ENCODE measurements at places on chromosomes 13 and 19.

DNA sequence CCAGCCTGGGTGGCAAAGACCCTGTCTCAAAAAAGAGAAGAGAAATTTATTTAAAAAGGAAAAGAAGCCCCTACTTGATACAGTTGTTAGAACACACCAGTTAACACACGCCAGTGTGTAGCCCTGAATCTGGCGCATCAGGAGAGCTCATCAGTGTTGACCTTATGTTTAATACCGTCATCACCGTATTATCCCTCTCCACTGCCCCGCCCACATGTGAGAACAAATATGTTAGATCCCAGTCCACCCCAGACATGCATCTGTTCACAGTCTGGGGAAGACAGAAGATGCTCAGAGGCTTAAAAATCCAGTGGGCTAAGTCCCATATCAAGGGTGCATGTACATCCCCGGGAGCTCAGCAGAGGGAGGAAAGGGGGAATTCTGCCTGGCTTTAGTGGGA, 155.2 kb downstream of the DPF1 start:
- no peak for DNase-seq

DNA sequence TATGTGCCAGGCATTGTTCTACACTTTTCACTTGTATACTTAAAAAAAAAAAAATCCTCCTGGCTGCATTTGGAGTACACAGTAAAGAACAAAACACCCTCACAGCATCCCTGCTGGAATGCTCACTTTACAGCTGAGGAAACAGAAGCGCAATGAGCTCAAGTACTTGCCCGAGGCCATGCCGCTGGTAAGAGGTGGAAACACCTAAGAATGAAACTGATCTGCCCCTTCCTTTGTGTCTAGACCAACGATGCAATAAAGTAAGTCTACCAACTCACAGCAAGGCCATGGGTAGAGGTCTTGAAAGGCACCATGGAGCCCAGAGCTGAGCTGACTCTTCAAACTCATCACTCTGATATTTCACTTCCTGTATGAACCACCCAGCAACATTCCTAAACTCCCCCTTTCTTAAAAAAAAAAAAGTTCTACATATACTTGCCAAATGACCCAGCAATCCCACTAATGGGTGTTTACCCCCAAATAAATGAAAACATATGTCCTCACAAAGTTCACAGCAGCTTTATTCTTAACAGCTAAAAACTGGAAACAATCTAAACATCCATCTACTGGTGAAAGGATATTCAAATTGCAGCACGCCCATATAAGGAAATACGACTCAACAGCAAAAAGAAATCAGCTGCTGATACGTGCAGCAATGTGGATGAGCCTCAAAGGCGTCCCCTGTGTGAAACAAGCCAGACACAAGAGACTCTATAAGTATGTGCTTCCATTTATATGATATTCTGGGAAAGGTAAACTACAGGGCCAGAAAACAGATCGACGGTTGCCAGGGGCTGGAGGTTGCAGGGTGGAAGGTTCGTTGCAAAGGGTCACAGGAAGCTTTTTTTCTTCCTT, 236.6 kb upstream of the MAB21L1 start:
- no peak for DNase-seq

GRCh38 chr19:36169084-36169760, 17.0 kb upstream of the COX7A1 start:
- DNase-seq, result no peak

GRCh38 chr13:92103689-92104153, 705.3 kb downstream of the GPC5 start:
- no peak for DNase-seq

GRCh38 chr19:8592231-8593009, 15.2 kb upstream of the MYO1F start:
- no peak for DNase-seq

Data from vagina (tissue), 2 donors.